Trophoblast cell (in vitro differentiated cells and primary cell): ENCODE measurements at places on chromosomes 3 and 15.

GRCh38 chr3:122523317-122523716, 8.6 kb upstream of the KPNA1 start:
- H3K27ac ChIP-seq, result no peak overlapping the region
- H3K36me3 ChIP-seq, result no peaks in the 10 kb centered on the region
- no peaks in the 10 kb centered on the region for H3K27me3 ChIP-seq
- no peaks in the 10 kb centered on the region for H3K4me1 ChIP-seq

- H3K4me3 ChIP-seq, result no peak overlapping the region
- H3K36me3 ChIP-seq, result no peaks in the 10 kb centered on the region
These were observed 342.7 kb downstream of the PTPRG start for GRCh38 chr3:61903931-61904657.

GRCh38 chr15:69898243-69898642, 199.5 kb downstream of the TLE3 start:
- no peak overlapping the region for H3K4me3 ChIP-seq
- H3K27ac ChIP-seq, result no peak overlapping the region
- peaks cover 16% of the 10 kb centered on the region for H3K4me1 ChIP-seq
- no peaks in the 10 kb centered on the region for H3K36me3 ChIP-seq

- H3K27me3 ChIP-seq, result no peaks in the 10 kb centered on the region
- no peak overlapping the region for H3K4me3 ChIP-seq
- H3K36me3 ChIP-seq, result no peaks in the 10 kb centered on the region
- no peak for DNase-seq
- no peak overlapping the region for H3K27ac ChIP-seq
These were observed 6.3 kb upstream of the PARP14 start for GRCh38 chr3:122674339-122674738.

- no peaks in the 10 kb centered on the region for H3K4me1 ChIP-seq
- no peak for DNase-seq
- H3K4me3 ChIP-seq, result no peak overlapping the region
- no peaks in the 10 kb centered on the region for H3K36me3 ChIP-seq
- H3K27me3 ChIP-seq, result no peaks in the 10 kb centered on the region
- no peak overlapping the region for H3K27ac ChIP-seq
These were observed 266.2 kb upstream of the IGF1R start for GRCh38 chr15:98382139-98382538.

DNA sequence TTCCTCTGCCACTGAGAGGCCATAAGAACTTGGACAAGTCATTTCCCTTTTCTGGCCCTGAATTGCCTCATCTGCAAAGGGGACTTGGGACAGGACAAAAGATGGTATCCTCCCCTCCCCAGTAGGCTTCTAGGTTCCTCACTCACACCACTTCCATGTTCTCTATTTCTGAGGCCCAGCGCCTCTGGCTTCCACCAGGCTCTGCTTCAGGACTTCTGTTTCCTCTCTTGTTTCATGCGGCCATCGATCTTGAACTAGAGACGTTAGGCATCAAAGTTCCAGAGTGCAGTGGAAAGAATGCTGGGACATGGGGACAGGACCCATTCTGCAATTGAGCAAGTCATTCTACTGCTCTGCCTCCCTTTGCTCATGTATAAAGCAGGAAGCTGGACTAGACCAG, 1.7 kb downstream of the TM4SF4 start:
- DNase-seq, result no peak
- peaks cover 9% of the 10 kb centered on the region for H3K4me1 ChIP-seq
- H3K36me3 ChIP-seq, result no peaks in the 10 kb centered on the region
- H3K27ac ChIP-seq, result no peak overlapping the region
- H3K27me3 ChIP-seq, result no peaks in the 10 kb centered on the region
